ENCODE measurements at places on chromosomes 3 and 15. TPM values are rescaled to one million over a fixed set of nuclear protein-coding genes. Genes with fewer than 3 reads are reported as not detected.

SCG5 gene
- 0.67 TPM for total RNA-seq

BLM gene
- 23.9 TPM for total RNA-seq

ABTB1 gene
- 6.9 TPM for total RNA-seq

CGNL1 gene
- total RNA-seq = 3.5 TPM

RARRES1 gene
- total RNA-seq = 1.3 TPM

GRCh38 chr15:25738171-25738965, 124.8 kb downstream of the ATP10A start:
- no peak for DNase-seq

DNA sequence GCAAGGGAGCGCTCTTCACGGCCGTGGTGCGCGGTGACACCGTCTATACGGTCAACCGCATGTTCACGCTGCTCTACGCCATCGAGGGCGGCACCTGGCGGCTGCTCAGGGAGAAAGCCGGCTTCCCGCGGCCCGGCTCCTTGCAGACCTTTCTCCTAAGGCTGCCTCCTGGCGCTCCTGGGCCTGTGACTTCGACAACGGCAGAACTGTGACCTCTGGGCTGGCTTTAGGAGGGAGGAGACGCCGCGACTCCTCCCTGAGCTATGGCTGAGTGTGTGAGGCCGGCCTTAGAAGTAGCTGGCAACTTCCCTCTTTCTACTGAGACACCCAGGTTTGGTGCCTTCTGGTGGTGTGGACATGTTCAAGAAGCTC, 1.4 kb downstream of the KBTBD13 start:
- no peak for DNase-seq

- DNase-seq = no peak
Observed at GRCh38 chr3:157586293-157586692, 83.1 kb upstream of the VEPH1 start.

DNA sequence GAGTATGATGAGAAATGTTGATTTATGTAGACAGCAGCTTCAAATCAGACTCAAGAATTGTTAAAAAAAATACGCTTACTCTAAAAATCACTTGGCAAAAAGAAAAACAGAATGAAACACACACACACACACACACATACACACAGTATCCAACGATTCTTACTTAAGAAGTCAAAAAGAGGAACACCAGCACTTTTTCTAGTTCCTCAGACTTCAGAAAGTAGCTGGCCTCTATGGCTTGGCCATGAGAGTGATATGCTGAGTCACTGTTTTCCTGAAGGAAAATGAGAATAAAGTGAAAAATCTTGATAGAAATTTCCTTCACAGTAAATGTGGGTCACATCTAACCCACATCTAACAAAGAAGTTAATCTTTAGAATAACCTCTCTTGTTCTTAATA, 22.1 kb downstream of the CNTN3 start:
- no peak for DNase-seq

DNA sequence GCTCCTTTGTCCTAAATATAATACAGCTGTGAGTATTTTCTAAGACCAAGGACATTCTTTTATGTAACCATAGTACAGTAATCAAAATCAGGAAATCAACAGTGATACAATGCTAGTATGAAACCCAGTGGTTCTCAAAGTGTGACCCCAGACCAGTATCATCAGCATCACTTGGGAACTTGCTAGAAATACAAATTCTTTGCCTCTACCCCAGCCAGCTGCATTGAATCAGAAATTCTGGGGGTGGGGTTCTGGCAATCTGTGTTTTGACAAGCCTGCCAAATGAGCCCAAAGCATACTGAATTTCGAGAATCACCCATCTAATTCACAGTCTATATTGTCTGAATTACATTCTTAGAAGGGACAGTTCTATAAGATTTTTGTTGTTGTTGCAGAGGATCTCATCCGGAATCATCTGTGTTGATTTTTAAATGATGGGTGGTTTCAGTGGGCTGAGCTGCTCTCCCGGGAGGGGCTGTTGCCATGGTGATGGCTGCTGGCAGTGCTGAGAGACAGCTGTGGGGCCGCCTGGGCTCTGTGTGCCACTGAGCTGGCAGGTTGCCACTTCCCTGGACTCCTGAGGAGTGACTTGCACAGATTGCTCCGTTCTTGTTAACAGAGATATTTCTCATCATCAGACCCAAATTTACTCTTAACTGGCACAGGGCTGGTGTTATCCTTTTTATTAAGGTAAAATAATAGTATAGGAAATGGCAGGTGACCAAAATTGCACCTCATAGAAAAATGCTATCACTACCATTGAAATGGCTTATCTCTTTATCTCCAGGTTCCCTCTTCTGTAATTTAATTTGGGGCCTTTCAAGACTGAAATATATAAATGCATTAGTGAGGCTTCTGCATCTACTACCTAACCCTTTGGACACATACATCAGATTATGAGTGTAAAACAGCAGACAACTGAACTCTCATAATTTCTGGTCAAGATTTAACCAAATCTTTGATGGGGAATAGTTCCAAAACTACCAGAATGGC, 56.5 kb downstream of the NEK11 start:
- no peak for DNase-seq

Data from Panc1 (cell line).